SHP77 (cell line): ENCODE measurements at places on chromosomes 12 and 14.

DNA sequence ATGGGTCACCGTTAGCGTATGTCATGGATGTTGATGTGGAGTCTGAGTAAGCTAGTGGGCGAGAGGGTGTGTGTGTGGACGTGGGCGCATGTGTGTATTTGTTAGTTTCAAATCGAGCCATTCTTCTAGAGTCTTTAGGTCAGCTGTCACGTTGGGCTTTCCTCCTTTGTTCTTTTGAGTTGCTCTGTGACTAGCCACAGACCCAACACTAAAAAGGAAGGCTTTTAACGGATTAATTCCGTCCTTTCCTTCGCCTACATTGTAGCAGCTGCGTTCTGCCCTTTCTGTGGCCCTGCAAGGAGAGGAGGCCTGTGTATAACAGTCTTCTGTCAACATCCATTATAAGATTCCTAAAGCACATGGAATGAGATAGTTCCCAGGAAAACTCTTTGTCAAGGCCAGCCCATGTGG lies 117.2 kb upstream of the DNM1L start:
- DNase-seq = no peak

- no peak for DNase-seq
These were observed 11.4 kb upstream of the ATP2A2 start for GRCh38 chr12:110269622-110270124.

DNA sequence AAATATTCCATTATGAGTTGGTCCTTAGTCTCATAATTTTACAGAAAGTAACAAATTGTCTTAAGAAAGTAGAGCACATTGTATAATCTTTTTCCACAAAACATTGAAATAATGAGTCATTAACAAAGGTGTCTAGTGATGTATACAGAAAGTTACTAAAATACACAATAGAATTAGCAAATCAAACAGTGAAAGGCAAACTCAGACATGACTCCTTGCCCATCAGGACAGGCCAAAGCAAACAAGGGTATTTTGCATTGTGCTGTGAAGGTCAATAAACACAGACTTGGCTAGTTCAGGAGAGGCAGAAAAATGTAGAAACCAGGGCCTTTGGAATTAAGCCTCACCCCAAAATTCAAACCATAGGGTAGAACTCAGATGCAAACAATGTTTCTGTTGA lies 37.3 kb downstream of the SIX4 start:
- no peak for DNase-seq

DNA sequence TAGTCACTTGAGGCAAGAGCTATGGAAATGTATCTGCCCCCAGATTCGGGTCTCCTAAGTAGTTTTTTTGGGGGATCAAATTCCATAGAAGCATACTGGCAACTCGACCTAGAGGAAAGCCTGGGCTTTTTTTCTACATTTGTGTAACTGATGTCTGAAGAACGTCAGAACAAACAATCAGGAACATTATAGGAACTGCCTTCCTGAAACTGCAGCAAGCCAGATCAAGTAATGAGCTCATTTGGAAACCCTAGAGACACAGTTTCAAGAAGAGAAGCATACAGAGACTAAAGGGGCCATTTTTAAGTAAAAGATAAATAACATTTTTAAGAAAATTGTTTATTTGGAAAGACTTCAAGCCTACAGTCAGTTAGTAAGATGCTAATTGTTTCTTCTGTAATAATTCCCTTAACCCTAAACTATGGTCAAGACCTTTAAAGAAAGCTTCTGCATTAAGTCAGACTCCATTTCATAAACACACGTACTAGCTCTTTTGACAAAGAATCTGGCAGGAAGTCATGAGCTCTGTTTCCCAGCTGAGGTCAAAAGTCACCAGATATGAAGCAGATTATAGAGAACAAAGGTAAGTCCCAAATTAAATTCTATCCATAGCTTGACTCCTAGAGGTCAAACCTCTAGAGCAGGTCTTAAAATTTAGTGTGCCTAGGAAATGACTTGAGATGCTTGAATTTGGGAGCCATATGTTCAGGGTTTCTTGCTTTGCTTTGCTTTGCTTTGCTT lies 112.8 kb downstream of the EGLN3 start:
- no peak for DNase-seq

GRCh38 chr12:130958557-130959140 lies 4.9 kb downstream of the ADGRD1 start:
- no peak for DNase-seq
